ENCODE measurements at places on chromosomes 1 and 21.
A peak's percentile ranks its signal among the peaks of the same experiment; 100 is the strongest.

GRCh38 chr21:35349376-35350080 is 300.4 kb upstream of the RUNX1 start:
- peak; percentile 27 for DNase-seq

GRCh38 chr1:109789551-109790180 is 25.9 kb upstream of the EPS8L3 start:
- DNase-seq, result no peak

GRCh38 chr1:155127967-155128754 is 485 bp downstream of the EFNA1 start:
- DNase-seq, result no peak

- no peak for DNase-seq
Observed at GRCh38 chr1:86200901-86201300, 44.3 kb upstream of the COL24A1 start.

Measured in muscle of back (tissue), 13 donors.